ENCODE measurements at places on chromosomes 7 and 10. TPM values are rescaled to one million over a fixed set of nuclear protein-coding genes. Genes with fewer than 3 reads are reported as not detected.

DNA sequence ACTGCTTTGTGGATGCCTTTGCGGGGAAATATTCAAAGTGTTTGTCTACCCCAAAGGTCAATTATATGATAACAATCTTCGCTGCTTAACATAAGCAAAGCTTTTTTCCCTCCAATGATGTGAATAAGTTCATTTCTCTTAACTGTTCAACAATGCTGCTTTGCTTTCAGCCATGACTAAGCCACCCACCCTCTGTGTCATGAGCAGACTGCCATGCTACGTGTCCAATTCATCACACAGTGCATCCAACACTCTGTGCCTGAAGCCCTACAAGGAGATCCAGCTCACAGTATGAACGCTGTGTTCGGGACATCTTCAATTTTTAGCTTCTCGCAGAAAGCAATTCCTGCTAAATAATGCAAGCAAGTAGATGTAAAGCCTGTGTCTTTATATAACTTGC, 5.7 kb upstream of the TAS2R40 start:
- no peak for DNase-seq

DNA sequence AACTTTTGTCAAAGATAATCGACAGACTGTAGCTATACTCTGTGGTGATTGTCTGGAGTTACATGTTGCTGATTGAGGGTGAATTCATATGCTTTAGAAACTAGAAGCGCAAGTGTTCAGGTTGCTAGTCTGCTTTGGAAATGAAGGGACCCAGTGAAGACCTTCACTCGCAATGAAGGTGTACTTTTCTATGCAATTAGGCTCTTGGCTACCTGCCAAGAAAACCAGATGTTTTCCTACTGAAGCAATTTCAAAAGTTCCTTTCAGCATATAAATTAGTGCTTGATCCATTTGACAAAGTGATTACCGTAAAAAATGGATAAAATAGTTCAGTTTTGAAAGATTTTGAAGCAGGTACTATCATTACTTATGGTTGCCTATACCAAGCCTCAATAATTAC, 10.0 kb upstream of the STK31 start:
- no peak for DNase-seq

GRCh38 chr7:155358948-155359712, 61.5 kb downstream of the INSIG1 start:
- no peak for DNase-seq

DNA sequence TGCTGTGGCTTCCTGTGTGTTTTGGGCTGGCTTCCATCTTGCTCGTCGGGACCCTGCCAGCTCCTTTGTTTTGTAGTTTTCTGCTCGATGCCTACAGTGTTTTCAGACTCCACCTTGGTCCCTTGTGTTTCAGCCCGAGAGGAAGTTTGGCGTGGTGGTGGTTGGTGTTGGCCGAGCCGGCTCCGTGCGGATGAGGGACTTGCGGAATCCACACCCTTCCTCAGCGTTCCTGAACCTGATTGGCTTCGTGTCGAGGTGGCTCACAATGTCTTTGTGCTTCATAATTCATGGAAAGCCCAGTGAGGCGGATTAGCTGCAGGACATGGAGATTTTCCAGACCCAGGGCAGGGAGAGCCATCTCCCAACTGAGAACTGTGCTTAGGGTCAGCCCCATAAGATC, 29.3 kb downstream of the BLVRA start:
- no peak for DNase-seq

GRCh38 chr10:31018356-31018750, 13.3 kb downstream of the ZNF438 start:
- no peak for DNase-seq

- no peak for DNase-seq
Measured at GRCh38 chr10:124560377-124561105, 98.9 kb downstream of the LHPP start.

- no peak for DNase-seq
Measured at GRCh38 chr10:61760943-61761824, 98.5 kb downstream of the CABCOCO1 start.

GRCh38 chr7:55056577-55057480, 38.0 kb downstream of the EGFR start:
- no peak for DNase-seq

DNA sequence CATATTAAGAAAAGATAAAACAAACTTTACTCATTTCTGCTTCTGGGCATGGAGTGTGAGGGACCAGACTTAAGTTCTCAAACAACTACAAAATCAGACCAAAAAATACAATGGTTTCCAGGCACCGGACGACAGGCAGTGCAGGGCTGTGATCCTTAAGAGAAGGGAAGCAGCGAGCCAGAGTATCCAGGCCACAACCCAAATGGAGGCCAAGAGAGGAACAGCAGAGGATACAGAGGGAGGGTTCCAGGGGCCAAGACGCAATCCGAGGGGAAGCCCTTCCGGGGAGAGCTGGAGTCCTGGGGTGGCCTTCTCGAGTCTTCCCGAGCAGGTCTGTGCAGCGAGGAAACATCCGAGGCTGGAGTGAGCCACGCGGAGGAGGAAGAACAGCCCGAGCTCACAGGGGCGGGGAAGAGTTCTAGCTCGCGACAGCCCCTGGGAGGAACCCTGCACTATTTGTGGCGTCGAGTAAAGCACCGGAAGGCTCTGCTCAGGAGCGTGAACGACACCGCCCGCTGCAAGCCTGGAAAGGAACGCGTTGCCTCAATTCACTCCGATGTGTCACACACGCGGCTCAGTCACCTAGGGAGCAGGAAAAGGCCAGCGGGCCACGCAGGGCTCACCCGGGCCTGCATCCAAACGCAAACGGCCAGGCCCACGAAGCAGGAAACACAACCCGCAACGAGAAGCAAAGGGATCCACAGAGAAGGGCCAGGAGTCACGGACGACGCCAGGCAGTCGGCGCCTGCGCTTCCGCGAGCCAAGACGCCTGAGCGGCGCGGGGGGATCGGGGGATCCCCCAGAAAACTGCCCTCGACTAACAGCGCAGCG, 933 bp upstream of the RNF32 start:
- no peak for DNase-seq

- no peak for DNase-seq
Measured at GRCh38 chr10:126423732-126424491, 35.6 kb upstream of the ADAM12 start.

- no peak for DNase-seq
Measured at GRCh38 chr10:89789188-89789877, 87.9 kb downstream of the KIF20B start.

GRCh38 chr7:33129806-33130153, 416 bp downstream of the BBS9 start:
- DNase-seq = no peak

GRCh38 chr7:45590679-45591057, 16.5 kb downstream of the ADCY1 start:
- DNase-seq = no peak

GRCh38 chr7:28580665-28581064, 168.3 kb downstream of the CREB5 start:
- no peak for DNase-seq

GRCh38 chr10:42304341-42304740, 334.0 kb downstream of the ZNF33B start:
- DNase-seq = no peak

GRCh38 chr10:68333440-68334431, 1.0 kb upstream of the PBLD start:
- DNase-seq = no peak

DNA sequence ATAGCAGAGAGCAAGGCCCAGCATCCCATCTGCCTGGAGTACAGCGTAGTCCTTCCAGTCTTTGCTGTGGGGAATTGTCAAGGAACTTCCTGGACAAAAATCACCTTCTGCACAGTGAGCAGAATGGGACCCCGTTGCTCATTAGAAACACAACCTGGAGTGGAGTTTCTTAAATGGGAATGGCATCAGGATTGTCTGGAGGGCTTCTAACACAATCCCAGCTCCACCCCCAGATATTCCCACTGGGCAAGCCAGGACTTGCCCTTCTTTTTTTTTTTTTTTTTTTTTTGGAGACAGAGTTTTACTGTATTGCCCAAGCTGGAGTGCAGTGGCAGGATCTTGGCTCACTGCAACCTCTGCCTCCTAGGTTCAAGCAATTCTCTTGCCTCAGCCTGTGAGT, 356.4 kb downstream of the GALNT17 start:
- no peak for DNase-seq

DNA sequence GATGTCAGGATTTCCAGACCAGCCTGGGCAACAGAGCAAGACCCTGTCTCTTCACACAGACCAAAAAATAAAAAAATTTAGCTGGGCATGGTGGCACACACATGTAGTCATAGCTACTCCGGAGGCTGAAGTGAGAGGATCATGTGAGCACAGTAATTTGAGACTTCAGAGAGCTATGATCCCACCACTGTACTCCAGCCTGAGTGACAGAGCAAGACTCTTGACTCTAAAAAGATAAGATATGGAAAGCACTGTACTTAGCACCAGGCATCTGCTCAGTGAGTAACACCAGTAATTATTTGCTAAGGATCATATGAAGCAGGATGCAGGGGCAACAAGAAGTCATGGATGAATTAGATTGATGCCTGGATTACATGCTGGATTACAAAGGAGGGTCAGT, 128.8 kb downstream of the CALN1 start:
- no peak for DNase-seq

DNA sequence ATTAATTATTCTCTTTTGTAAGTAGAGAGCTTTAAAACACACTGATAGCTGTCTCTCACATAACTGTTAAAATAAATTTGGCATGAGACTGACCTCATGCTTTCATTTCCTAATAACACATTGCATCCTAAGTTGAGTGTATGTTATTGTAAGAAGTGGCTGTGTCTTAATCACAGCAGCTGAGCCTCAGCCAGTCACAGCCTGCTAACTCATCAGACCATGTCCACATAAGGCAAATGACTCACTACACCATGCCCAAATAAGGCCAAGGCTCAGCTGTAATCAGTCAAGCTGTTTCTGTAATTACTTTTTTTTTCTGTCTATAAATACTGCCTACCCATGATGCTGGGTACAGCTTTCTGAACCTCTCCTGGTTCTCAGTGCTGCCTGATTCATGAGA, 860.9 kb downstream of the XPNPEP1 start:
- DNase-seq = no peak

GRCh38 chr10:44589181-44589943, 204.5 kb upstream of the CXCL12 start:
- DNase-seq = no peak

DNA sequence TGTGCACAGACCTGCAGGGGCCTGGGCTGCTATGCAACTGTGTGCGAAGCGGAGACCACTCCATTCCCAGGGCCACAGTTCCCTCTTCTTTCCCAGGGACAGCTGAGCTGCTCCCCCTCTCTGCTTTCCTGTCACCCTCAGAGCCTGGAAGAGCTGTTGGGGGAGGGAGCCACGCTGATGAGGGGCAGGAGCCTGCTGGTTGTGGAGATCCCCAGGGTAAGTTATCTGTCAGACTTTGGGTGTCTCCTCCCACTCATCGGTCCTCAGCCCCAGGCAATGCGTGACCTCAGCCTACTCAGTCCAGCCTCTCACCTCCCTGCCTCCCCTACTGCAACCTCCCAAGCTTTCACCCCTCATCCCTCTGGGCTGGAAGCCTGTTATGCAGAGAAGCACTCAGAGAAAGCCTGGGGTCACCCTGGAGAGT, 53.5 kb downstream of the ZNF467 start:
- DNase-seq = no peak

DNA sequence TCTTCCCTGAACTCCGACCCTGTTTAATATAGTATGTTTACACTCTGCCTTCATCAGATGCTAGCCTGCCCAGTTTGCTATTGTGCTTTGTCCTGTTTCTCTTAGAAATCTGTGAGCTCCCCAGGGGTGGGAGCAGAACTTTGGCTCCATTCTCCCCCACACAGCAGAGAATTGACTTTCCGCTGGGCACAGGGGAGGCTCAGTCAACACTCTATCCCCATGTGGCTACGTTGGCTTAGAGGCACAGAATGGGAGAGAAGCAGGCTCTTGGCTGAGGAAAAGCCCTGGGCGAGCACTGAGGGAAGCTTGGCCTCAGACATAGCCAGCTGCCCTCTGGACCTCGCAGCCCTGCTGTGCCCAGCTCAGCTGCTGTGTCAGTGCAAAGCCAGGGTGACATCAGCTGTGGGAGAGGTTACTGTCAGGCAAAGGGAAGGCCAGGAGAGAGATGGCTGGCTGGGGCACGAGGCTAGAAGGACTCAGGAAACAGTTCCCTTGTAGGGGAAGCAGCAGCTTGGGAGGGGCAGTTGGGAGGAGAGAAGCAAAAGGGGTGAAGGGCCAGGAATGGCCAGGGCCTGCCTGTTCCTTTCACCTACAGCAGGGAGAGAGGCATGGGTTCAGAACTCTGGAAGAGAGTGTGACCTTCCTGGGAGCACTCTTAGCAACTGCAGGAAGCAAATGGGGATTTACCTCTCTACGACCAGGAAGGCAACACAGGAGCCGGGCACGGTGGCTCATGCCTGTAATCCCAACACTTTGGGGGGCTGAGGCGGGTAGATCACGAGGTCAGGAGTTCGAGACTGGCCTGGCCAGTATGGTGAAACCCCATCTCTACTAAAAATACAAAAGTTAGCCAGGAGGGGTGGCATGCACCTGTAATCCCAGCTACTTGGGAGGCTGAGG, 5.8 kb upstream of the SCD start:
- no peak for DNase-seq

DNA sequence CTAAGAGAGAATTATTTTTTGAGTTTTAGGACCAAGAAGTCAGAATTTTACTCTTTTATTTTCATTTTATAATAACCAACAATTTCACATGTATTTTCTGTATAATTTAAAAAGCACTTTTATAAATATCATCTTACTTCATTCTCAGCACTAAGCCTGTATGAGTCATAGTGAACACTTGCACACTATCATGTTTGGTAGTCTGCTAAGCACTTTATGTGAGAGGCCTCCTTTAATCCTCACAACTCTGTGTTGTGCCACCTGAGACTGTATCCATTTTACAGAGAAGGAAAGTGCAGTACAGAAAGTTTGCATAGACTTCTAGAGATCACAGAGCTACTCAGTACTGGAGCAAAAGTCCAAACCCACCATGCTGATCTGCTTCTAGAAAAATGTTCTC, 939.6 kb downstream of the NRG3 start:
- DNase-seq = no peak

DNA sequence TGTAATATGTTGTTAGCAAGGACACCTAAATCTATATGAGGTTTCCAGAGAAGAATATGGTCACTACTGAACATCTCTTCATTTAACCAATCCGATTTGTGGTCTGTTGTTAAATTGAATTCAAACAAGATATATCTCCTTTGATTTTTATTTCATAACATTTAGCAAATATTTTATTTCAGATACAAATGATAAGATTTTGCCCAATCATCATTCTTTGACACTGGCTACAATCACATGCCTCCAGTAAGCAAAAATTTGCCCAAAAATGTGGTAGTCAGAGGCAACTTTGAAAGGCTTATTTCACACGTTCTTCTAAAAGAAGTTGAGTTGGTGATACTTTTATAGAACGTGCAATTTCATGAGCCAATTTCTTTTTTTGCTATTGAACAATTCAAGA, 44.7 kb upstream of the AGMO start:
- no peak for DNase-seq

Gene KCND2
- total RNA-seq = 12.7 TPM

Gene MSRB2
- total RNA-seq = 29.8 TPM

Gene LIPJ
- total RNA-seq = not detected

Gene ASB10
- not detected for total RNA-seq

Gene AKR1C1
- total RNA-seq = 6.6 TPM

Gene FAM237B
- not detected for total RNA-seq

Gene EVX1
- total RNA-seq = not detected

Gene ADIRF
- total RNA-seq = not detected

Gene AGBL3
- total RNA-seq = 8.8 TPM

Gene NAT16
- total RNA-seq = not detected

Gene FBXL13
- 9.2 TPM for total RNA-seq

Gene CDC14C
- 0.22 TPM for total RNA-seq

Gene PIK3AP1
- 40.0 TPM for total RNA-seq
